ENCODE measurements at places on chromosomes 16 and 17.
A peak's percentile ranks its signal among the peaks of the same experiment; 100 is the strongest.

DNA sequence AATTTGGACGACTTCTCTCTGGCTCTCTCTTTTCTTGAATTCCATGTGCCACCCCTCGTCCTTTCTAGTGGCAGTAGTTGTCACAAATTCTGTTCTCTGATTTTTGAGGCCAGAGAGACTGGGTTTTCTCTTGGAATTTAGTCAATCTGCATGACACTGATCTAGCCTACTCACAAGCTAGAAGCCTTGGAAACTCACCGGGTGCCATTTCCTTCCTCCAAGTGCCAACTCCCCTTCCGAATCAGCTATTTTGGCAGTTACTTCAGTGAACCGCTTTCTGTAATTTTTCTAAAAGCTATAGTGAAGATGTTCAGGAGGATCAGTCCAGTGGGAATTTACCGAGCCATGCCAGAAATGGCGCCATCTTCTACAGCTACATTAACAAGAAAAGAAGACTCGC, 228.9 kb downstream of the PMP22 start:
- no peak for DNase-seq

DNA sequence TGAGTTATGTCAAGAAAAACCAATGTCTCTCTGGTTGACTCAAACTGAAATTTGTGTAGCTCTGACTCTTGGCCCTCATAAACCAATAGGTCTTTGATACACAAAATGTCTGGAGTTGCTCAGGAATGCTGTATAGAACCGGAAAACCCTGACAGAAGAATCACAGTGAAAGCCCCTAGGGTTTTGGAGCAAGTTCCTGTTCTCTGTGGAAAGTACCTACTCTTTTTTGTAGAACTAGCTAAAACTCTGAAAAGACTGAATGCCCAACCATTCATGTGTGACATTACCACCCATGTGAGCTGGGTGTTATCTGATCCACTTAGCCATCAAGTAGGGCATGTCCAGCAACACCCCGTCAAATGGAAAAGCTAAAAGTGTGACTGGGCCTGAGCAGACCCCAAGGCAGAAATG, 28.8 kb downstream of the CCL4 start:
- DNase-seq: no peak

GRCh38 chr16:84608282-84608681, 9.6 kb downstream of the COTL1 start:
- DNase-seq: peak; percentile 64

GRCh38 chr16:28069971-28070794, 6.7 kb upstream of the GSG1L start:
- no peak for DNase-seq

GRCh38 chr16:79286646-79287423, 313.7 kb downstream of the MAF start:
- DNase-seq: peak; percentile 39

- DNase-seq: no peak
These were observed 176.7 kb downstream of the C16orf95 start for GRCh38 chr16:87140211-87141200.

GRCh38 chr17:48552466-48553189, 7.7 kb upstream of the HOXB2 start:
- DNase-seq: no peak

- DNase-seq: peak; percentile 9
These were observed at the start of gene MARVELD3 for GRCh38 chr16:71626018-71626857. MARVELD3 (plus strand) TSS chr16:71626184; CDS start chr16:71626230, 46 bp downstream.

GRCh38 chr16:26816885-26817571, 249.7 kb upstream of the C16orf82 start:
- no peak for DNase-seq

DNA sequence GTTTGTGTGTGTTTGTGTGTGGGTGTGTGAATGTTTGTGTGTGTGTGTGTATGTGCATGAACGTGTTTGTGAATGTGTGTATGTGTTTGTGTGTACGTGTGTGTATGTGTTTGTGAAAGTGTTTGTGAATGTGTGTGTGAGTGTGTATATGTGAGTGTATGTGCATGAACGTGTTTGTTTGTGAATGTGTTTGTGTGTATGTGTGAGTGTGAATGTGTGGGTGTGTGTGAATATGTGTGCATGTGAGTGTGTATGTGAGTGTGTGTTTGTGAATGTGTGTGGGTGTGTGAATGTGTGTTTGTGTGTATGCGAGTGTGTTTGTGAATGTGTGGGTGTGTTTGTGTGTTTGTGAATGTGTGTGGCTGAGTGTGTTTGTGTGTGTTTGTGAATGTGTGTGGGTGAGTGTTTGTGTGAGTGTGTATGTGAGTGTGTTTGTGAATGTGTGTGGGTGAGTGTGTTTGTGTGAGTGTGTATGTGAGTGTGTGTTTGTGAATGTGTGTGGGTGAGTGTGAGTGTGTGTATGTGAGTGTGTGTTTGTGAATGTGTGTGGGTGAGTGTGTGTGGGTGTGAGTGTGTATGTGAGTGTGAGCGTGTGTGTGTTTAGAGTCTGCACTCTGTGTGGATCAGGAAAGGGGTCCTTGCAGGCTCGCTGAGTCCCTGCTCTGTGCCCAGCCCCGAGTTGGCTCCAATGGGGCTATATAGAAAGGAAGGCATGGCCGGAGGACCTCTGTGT, 890 bp upstream of the CD300A start:
- DNase-seq: no peak

- no peak for DNase-seq
These were observed 260.2 kb downstream of the SLC39A11 start for GRCh38 chr17:72832306-72832705.

DNA sequence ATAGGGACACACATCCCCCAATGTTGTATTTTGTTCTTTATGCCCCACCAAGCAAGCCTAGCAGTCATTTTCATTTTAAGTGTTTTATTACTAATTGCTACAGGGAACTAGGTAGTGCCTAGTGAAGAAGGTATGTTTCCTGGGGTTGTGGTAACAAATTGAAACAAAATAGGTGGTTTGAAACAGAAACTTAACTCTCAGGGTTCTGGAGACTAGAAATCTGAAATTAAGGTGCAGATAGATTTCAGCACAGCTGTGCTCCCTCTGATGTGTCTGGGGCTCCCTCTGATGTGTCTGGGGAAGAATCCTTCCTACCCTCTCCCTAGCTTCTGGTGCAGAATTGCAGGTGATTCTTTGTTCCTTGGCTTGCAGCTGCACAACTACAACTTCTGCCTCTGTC, 390.1 kb downstream of the ZFHX3 start:
- no peak for DNase-seq

GRCh38 chr16:20901436-20902112, 1.0 kb downstream of the LYRM1 start:
- DNase-seq: peak; percentile 51

DNA sequence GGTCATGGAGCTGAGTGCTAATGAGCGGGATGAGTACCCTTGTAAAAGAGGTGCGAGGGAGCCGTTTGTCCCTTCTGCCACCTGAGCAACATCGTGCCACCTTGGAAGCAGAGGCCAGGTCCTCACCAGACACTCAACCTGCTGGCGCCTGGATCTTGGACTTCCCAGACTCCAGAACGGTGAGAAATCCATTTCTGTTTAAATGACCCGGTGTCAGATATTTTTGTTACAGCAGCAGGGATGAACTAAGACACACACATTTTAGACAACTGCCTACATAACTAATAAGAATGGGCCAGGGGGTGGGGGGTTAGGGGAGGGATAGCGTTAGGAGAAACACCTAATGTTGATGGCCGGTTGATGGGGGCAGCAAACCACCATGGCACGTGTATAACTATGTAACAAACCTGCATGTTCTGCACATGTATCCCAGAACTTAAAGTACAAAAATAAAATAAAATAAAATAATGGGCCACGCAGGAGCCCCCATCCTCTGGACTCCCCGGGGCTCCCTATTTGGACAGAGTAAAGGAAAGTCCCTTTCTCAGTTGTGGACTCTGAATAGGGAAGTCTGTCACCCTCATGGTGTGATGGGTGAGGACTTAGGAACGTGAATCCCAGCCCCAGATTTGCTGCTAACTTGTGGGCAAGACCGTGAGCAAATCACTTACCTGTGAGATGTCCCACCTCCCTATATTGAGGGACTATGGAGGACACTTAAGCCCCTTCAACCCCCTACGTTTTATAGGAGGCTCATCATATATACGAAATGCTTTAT, 60.6 kb upstream of the DNAH17 start:
- no peak for DNase-seq

DNA sequence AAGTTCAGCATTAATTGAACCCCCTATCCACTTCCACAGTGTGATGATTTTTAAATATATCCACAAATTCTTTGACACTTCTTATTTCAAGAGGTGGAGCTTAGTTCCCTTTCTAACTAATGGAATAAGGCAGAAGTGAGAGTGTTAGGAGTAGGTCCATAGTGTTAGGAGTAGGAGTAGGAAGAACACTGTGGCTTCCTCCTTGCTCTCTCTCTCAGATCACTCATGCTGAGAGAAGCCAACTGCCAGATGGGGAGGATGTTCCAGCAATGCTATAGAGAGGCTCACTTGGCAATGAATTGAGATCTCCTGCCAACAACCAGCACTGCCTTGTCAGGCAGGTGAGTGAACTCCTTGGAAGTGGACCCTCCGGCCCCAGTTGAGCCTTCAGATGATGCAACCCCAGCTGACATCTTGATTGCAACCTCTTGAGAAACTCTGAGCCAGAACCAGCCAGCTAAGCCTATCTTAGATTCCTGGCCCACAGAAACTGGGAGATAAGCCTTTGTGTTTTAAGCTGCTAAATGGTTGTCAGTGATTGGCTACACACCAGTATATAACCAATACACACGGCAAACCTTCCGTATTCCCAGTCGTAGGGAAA, 44.3 kb downstream of the SPECC1 start:
- no peak for DNase-seq

DNA sequence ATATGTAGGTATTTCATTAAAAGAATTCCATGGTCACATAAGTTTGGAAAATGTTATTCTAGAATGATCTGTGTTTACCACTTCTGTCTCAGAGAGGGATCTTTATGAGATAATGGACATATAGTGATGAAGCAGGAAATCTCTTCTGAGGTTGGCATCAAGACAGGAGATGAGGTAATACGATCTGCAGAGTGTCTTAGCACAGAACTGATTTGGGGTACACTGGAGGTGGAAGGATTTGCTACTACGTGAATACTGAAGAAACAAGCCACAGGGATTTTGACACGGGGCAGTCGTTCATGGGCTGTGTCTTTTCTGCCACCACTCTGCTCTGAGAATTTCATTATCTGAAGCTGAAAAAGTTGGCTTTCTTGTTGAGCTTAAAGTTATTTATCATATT, 5.5 kb downstream of the CBFB start:
- DNase-seq: no peak

DNA sequence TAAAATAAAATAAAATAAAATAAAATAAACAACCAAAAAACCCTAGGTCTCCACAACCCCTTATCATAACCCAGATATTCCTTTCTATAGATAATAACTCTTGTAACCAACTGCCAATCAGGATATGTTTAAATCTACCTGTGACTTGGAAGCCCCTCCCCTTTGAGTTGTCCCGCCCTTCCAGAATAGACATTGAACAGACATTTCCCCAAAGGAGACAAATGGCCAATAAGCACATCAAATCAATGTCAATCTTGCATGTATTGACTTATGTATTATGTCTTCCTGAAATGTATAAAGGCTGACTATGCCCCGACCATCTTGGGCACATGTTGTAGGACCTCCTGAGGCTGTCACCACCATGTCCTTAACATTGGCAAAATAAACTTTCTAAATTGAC, 1.5 kb upstream of the MAPK7 start:
- peak; percentile 28 for DNase-seq

- DNase-seq: no peak
These were observed 11.0 kb downstream of the C16orf54 start for GRCh38 chr16:29734786-29735185.

GRCh38 chr17:69088643-69089200, 28.0 kb upstream of the ABCA9 start:
- DNase-seq: no peak

DNA sequence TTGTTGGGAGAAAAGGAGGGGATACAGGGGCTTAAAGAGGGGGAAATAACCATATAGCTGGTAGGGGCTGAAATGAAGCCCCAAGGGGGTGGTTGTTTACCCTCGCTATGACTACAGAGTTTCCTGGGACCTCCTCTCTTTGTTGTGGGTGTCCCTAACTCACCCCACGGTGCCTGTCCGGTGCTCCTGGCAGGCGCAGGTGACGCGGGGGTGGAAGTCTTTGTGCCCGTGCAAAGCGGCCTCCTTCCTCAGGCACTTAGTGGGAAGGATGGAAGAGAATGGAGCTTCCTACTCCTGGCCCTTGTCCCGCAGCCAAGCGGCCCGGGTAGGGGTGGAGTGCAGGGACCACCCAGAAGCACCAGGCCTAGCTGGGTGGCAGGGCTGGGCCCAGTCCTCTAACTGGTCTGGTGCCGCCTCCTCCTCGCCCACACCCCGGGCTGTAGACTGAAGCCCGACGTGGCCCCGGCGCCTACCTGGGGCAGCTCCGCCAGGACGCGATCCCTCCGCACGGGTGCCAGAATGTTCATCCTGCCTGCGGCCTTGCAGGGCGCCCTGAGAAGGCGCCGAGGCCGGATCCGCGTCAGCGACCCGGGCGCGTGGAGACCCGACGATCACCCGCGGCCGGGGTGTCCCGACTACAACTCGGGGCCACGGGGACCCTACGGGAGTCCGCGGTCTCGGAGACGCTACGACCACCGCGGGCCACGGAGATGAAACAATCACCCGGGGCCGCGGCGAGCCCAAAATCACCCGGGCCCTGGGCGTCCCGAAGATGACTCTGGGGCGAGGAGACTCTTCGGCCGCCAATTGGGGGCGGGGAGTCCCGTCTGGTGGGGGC, 709 bp downstream of the RAB34 start:
- DNase-seq: no peak

GRCh38 chr16:53100131-53100748, 45.4 kb downstream of the CHD9 start:
- no peak for DNase-seq

- DNase-seq: no peak
These were observed 3.9 kb upstream of the TMEM235 start for GRCh38 chr17:78227455-78227916.

GRCh38 chr17:45170931-45171337, 9.3 kb downstream of the HEXIM2 start:
- DNase-seq: no peak

DNA sequence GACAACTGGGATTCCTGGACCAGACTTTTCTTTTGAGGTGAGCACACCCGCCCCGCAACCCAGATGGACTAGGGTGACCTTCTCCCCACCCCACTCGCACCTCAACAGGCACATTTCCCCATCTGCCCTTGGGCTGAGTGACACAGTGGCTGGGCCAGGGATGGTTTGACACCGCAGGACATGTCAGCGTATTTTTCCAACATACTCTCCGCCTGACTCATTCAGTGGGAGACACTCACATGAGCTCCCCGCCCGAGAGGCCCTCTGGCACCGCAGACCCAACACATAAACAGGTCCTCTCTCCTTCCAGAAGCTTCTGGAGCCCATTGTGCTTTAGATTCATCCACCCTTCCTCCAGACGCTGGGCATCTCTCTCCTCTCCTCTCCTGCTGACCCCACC, 69.4 kb downstream of the ZDHHC7 start:
- no peak for DNase-seq

DNA sequence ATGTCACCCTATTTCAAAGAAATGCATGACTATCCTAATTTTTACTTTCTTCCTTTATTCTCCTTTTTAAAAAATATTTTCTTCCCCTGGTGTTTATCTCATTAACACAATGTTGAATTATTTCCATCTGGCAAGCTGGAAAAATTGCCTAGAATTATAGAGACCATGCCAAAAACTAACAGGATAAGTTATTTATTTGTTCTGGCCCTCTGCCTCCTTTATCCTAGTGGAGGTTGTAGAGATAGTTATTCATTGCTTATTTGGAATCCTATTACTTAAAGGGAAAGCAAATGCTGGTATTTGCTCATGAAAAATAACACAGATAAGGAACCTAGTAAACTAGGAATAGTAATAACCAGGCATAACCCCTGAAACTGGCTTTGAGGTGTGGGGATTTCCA, 684.9 kb upstream of the KIF2B start:
- no peak for DNase-seq
